ENCODE measurements at places on chromosomes 2 and 18.

- DNase-seq, result no peak
These were observed 97.9 kb upstream of the ATP8B1 start for GRCh38 chr18:57900906-57901435.

- no peak for DNase-seq
These were observed 106.4 kb downstream of the BCL2L11 start for GRCh38 chr2:111226876-111227700.

DNA sequence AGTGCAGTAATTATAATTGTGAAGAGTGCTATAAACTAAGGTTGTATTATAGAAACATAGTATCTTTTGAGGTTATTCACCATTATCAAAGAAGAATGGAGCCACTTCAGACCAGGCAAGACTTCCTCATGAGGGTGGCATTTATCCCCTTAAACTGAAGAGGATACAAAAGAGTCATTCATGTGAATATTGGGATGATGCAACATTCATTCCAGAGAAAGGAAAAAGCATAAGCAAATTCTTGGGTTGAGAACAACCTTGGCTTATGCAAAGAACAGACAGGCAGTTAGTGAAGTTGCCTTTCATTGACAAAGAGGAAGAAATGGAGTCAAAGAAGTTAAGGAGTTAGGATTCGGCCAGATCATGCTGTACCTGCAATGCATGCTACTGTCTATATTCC, 682.5 kb downstream of the MBD2 start:
- no peak for DNase-seq

GRCh38 chr2:55235724-55236538, 3.4 kb downstream of the RPS27A start:
- DNase-seq, result no peak

DNA sequence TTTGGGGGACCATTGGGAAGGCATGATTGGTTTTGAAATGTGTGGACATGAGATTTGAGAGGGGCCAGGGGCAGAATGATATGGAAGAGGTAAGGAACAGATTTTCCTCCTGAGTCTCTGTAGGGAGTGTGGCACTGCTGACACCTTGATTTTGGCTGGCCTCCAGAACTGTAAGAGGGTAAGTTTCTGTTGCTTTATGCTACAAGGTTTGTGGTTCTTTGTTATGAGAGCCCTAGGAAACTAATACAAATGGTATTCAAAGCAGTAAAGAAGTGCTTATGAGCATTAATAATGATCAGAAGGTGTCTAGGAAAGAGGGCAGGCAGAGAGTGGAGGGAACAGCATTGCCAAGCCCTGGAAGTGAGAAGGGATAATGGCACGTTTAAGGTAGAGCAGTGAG, 574.3 kb upstream of the NXPH2 start:
- DNase-seq, result no peak

- DNase-seq, result no peak
These were observed 122.8 kb upstream of the L3MBTL4 start for GRCh38 chr18:6537475-6537874.

- no peak for DNase-seq
These were observed 81.8 kb downstream of the CERKL start for GRCh38 chr2:181575024-181575649.

- DNase-seq, result no peak
These were observed 28.0 kb downstream of the ADI1 start for GRCh38 chr2:3491306-3491705.

GRCh38 chr2:221289846-221290245, 282.3 kb downstream of the EPHA4 start:
- no peak for DNase-seq

GRCh38 chr2:84493514-84493913, 22.8 kb upstream of the DNAH6 start:
- DNase-seq, result no peak

DNA sequence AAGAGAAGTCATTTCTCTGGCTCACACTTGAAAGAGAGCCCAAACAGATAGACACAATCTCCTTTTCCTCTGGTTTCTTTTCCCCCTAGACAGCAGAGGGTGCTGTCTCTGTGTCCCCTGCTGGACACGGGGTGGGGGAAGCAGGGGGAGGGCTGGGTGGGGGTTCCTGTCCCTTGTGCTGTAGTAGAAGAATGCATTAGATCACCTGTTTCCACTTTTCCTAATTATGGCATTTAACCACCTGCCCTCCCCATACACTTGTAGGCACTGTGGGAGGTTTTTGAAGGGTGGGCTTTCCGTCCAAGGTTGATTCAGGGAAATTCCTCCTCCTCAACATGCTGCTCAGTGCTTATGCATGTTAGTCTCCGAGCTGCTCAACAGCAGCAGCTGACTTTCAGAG, 206.2 kb upstream of the EPAS1 start:
- DNase-seq, result no peak

DNA sequence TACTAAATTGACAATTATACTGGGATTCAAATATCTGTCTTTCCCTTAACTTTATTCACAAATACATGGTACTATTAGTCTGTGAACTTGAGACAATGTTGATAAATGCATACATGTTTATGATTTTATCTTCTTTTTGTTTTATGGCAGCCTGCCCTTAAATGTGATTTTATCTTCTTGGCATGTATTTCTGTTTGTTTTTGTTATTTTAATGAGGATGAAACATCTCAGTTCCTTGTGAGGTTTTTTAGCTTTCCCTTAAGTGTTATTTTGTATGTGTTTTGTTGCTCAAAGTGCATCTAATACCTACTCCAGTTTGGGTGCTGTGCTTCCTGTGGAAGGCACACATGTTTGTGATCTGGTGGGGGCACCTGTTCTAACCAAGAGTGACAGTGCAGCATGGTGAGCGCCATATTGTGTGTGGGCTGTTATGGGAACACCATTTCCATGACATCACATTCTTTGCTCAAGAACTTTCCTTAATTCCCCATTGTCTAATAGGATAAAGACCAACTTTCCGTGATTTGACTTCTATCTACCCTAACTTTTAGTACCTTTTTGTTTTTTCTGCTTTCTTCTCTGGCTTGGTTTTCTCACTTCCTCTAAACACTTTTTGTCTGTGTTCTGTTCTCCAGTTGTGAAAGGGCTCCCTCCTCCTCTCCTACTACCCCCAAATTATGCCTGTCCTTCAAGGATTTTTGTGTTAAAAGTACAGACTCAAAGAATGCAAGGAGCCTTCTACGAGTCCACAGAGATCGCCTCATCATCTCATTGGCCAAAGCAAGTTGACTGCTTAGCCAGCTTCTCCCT, 162.1 kb upstream of the TTC39C start:
- no peak for DNase-seq

DNA sequence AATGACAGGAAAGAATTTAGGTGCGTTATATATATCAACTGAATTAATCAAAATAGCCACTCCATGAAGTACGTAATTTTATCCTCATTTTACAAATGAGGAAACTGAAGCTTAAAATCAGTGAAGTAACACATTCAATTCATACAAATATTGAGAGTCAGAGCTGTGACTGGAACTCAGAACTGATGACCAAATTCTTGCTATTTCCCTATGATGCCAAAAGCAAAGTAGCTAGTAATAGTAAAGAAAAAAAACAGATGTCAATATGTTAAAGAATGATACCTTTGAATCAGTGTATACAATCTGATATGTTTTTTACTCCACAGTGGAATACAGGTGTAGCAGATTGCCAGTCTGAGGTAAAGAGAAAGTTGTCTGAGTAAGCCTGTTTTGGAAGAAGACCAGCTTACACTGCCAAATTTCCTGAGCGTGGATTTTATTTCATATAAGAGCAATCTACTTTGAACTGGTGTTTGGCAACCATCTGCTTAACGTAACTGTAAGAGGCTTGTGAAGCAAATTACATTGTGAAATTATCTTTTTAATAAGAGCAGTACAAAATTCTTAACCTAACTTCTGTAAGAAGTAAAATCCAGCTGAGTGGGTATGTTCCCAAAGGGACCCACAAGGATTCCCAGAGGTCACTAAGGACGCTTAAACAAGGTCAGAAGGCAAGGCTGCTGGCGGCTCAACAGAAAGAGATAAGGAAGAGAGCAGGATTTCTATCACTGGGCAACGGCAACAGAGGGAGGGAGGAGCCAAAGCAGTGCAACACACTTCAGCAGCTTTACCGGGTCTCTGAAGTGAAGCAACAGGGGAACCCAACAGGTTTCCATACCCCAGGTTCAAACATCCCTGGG, 85.6 kb downstream of the IKZF2 start:
- DNase-seq, result no peak

GRCh38 chr2:85770786-85771409, 17.1 kb downstream of the ATOH8 start:
- no peak for DNase-seq

DNA sequence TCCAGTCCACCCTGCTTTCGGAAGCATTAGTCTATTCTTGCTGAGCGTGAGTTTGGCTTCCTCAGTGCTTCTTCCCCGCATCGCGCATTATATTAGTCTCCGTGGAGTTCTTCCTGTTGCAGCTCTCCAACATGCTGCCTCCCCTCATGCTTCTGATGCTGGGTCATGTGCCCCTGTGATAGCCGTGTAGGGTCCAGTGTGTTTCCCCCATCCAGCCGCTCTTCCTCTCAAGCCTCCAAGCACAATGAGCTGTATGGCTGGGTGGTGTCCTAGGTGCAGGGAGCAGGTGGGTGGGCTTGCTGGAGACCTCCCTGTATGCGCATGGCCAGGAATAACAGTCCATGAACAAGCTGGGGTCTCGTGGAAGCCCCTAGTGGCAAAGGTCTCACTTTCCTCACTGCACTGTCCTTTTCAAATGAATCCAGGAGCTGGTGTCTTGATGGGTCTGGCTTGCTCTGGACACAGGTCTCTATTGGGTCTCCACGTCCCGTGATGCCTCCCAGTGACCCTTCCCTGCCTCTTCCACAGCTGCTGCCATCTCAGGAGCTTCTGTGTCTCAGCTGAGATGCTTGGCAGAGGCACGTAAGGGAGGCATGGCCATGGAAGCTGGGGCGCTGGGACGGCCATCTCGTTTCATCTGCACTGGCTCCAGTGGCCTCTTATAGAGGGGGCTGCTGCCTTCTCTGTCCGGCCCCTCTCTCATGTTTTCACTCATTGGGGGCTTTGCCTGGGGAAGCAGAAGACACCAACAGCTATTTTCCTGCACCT, 54.8 kb upstream of the HDAC4 start:
- DNase-seq, result no peak

- DNase-seq, result no peak
These were observed 58.5 kb downstream of the PTRHD1 start for GRCh38 chr2:24734741-24735140.

- DNase-seq, result no peak
These were observed 95.7 kb upstream of the POU3F3 start for GRCh38 chr2:104758199-104758620.

GRCh38 chr2:231644426-231644825, 51.8 kb downstream of the TEX44 start:
- DNase-seq, result no peak

DNA sequence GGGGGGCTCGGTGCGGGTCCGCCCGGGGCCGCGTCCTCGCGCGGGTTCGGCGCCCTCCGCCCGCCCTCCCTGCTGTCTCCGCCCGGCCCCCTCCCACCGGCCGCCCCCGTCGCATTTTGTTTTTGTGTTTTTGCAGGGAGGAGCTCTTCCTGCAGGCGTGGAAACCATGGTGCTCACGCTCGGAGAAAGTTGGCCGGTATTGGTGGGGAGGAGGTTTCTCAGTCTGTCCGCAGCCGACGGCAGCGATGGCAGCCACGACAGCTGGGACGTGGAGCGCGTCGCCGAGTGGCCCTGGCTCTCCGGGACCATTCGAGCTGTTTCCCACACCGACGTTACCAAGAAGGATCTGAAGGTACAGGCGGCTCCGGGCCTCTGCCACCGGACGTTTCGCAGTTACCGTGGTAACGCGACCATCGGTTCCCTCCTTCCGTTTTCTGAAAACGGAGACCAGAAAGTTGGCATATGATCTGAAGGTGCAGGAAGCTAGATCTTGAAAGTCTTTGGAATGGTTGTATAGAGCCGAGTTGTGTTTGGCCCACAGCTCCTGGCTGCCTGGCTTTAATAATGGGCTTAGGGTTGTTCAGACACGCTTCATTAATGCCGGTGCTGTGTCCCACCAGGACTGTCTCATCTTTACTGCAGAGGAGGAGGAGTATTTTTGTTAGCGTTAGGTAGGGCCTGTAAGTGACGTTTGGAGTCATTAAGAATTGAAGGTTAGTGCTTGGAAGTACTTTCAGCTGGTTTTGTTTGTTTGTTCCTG, 891 bp downstream of the KDM3A start:
- peak; percentile 8 for DNase-seq

- DNase-seq, result no peak
These were observed 2.7 kb upstream of the DCC start for GRCh38 chr18:52337276-52337675.

GRCh38 chr2:176390276-176391147, 121.3 kb downstream of the MTX2 start:
- no peak for DNase-seq

DNA sequence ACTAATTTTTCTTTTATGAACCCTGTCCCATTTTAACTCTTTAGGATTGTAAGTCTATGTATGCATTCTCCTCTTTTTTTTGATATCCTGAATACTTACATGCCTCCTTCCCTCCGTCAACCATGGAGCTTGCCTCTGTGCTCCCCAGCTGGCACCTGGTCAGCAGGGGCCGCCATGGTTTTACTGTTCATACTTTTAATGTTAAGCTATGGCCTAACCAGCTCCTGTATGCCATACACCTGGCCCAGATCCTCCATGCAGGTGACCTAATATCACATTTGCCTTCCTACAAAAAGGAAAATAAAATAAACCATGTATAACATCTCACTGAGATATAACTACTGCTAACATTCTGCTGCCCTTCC, 283.1 kb upstream of the TRIB2 start:
- no peak for DNase-seq

GRCh38 chr2:238431456-238431855, 4.7 kb downstream of the ASB1 start:
- no peak for DNase-seq

DNA sequence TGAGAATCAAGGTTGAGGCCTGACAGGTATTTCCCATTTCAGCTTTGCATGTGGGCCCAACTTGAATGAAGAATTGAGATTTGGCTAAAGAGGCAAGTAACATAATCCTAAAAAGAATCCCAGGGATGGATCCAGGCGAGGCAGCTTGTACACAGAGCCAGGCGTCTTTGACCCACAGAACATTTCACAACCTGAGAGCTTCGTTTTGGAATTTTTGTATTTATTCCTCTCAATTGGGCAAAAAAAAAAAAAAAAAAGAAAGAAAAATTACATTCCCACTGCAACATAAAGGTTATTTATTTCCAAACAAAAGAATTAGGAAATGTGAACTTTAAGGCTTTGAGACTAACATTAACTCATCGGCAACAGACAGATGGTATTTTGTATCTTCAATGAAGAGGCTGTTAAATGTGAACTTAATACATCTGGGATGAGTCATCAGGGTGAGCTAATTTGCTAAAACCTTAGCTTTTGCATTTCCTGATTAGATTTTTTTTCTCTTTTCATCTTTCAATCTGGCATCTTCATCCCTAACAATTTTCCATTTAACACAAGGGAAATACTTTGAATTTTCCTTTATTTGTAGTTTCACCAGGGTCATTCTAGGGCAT, 478.5 kb upstream of the TNP1 start:
- DNase-seq, result no peak

DNA sequence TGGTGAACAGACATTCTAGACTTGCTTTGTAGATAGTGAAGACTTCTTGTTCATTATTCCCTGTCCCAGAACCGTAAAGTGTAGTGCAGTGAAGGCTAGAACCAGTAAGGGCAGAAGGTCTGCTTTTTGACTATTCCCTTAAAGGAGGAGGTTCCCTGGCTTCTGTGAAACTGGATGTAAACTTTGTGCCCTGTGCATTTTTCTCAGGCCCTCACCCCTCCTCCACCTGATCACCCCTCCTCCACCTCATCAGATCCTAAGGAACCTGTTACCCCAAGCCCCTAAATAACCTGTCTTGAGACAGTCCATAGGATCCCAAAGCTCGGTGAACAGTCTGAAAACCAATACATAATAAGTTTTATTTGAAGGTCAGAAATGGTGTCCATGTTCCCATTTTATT, 33.7 kb downstream of the SFT2D3 start:
- no peak for DNase-seq

Data from NCI-H526 treated with DMSO at 0.1 percent for 48 hours (cell line).